ENCODE measurements at places on chromosomes 1 and 21.
A peak's percentile ranks its signal among the peaks of the same experiment; 100 is the strongest.

- DNase-seq: no peak
These were observed 14.2 kb upstream of the F13B start for GRCh38 chr1:197081117-197081753.

- DNase-seq: no peak
These were observed 134.0 kb downstream of the FAM78B start for GRCh38 chr1:166032572-166033371.

- DNase-seq: no peak
These were observed 1.9 kb downstream of the RUNX3 start for GRCh38 chr1:24927988-24928688.

DNA sequence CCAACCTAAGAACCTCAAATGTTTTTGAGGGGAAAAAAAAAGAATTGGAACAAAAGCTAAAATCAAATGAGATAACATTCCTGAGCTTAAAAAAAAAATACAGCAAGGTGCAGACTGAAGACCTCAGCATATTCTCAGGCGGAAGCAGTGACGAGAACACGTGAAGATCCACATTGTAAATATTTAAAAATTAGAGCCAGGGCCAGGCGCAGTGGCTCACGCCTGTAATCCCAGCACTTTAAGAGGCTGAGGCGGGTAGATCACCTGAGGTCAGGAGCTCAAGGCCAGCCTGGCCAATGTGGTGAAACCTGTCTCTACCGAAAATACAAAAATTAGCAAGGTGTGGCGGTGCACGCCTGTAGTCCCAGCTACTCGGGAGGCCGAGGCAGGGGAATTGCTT is 15.7 kb downstream of the TFB2M start:
- no peak for DNase-seq

DNA sequence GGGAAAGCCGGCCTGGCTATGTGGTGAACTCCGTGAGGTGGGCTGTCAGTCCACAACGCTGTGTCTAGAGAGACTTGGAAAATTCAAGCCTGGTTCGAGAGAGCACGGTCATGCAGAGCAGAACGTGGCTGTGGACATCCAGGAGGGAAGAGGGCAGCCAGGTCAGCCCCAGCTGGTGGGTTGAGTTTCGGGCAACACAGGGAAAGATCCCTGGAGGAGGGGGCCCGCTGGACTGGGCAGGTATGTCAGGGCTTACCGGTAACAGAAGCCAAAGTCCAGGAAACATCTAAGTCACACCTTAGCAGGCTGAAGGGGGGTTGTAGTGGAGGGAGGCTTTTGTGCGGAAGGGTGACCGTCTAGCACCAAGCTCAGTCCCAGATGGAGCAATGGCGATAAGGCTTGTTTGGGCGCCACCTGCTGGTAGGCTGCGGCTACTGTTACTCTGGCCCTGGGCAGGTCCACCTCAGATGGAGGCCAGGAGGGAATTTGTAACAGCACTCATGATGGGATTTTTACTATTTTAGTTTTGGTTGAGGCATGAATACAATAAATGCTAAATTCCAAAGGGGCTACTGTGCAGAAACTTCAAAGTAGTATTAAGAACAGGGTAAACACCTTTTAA is 143.3 kb upstream of the ZNF644 start:
- peak; percentile 37 for DNase-seq

Measured in NCI-H748 treated with DMSO at 0.1 percent for 48 hours (cell line).